Activated naive CD4-positive, alpha-beta T cell (primary cell): ENCODE measurements at places on chromosomes 1 and 21.

GRCh38 chr1:98045767-98046641, 125.2 kb upstream of the DPYD start:
- DNase-seq = peak; percentile 7

GRCh38 chr1:53735681-53736080, 3.3 kb downstream of the GLIS1 start:
- no peak for DNase-seq

- no peak for DNase-seq
These were observed 114.5 kb downstream of the LRRC40 start for GRCh38 chr1:70090875-70091274.

DNA sequence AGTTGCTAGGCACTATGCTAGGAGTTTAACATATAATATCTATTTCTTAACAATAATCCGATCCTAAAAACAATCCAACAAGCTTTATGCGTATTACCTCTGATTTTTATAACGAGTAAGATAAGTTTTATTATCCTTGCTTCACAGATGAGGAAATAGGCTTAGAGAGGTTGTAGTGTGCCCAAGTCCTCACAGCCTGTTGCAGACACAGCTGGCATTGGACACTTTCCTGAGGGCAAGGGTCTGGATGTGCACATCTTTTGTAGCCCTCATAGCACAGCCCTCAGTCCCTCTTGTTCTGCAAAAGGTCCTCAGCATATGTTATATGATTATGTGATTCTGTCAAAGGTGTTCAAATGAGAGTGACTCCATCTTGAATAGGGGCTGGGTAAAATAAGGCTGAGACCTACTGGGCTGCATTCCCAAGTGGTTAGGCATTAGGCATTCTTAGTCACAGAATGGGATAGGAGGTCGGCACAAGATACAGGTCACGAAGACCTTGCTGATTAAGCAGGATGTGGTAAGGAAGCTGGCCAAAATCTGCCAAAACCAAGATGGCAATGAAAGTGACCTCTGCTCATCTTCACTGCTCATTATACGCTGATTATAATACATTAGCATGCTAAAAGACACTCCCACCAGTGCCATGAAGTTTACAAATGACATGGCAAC, 75.7 kb upstream of the F3 start:
- no peak for DNase-seq

DNA sequence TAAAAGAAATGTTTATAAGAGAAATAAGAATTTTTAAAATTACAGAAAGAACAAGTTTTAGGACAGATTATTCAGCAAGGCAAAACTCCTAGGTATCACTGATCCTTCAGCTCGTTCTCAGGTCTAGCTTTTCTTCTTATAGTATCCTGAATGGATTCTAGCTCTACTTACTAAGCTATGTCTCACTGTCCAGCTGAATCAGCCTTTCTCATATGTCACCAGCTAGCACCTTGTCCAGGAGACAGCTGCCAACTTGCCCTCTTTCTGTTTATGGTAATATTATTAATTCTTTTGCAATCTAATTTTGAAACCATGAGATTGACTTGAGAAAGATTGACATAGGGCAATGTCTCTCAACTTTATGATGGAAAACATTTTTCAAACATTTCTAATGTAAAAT, 159.9 kb downstream of the LYPLAL1 start:
- DNase-seq = no peak

DNA sequence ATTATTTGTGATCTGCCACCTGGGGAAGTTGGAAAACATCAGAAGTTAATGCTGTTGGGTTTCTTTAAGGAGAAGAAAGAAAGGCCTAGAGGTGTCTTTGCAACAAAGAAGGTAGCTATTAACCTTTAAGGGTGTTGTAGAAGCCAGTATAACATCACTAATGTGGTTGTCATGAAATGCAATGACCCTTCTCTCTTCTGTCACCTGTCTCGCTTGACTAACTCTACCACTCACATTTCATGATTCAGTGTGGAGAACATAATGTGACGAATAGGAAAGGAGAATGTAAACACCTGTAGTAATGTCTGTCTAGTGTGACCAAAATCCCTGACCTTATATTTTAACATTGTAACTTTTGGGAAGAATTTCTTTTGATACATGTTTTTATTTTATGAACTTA, 211.7 kb upstream of the UBE2U start:
- no peak for DNase-seq

DNA sequence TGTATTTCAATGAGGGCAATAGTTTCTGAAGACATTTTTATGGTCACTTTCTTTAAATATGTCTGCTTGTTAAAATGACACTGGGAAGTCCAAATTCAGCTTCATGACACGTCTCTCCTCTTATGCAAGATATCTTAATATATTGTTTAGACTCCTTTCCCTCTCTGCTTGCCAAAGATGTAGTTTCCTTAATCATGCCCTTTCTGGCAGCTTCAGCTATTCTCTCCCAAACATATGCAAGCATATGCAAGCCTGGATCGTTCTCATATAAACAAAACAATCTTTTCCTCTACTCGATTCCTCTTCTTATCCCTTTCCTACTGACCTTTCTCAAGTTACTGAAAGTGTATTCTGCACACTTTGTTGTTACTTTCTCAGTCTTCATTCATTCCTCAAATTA, 372.2 kb downstream of the PTBP2 start:
- DNase-seq = no peak

DNA sequence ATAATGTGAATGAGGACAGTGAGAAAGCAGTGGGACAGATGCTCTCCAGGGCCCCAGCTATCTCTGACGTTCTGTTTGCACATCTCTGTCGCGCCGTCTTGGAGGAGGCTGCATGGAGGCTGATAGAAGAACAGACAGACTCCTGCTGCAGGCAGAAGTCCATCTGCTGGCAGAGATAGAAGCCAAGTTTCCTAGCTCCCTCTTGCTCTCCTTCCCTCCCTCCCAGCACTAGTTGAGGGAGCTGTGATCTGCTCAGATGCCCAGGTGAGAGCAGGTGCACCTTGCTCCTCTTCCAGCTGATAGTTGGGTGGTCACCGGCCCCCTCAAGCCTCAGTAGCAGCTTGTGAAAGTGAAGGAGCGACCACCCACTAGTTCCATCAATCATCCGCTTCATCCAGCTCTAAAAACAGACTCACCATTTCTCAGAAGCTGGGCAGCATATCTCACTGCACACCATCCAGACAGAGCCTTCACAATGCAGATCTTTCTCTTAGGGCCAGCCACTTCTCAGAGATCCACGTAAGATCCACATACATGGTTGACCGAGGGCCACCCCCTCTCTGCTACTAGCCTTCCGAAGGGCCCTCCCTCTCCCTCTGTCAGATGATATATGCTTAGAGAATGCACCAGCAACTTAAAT, 12.9 kb downstream of the LRRN2 start:
- DNase-seq = no peak

DNA sequence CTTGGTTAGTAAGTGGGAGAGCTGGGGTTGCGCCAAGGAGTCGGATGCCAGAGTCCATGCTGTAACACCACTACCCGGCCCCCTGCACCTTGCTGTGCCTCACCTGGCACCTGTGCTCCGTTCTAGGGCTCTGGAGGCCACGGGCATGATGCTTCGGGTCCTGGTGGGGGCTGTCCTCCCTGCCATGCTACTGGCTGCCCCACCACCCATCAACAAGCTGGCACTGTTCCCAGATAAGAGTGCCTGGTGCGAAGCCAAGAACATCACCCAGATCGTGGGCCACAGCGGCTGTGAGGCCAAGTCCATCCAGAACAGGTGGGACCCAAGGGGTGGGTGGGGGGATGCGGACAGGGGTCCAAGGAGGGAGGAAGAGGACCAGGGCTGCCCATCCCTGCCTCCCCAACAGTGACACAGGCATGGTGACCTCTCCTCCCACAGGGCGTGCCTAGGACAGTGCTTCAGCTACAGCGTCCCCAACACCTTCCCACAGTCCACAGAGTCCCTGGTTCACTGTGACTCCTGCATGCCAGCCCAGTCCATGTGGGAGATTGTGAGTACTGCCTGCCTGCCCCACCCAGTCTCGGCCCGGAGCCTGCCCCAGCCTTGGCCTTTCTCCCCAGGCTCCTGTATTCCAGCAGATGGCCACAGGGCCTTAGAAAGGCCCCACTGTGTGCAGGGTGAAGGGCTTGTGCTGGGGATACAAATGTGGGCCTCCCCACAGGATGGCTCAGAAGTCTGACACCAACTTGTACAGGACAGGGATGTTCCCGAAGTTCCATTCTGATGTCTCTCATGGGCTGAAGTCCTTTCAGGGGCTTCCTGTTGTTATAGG, 9.6 kb upstream of the HTR6 start:
- no peak for DNase-seq

GRCh38 chr21:38306433-38307141, 49.8 kb downstream of the KCNJ15 start:
- DNase-seq = no peak

- DNase-seq = no peak
These were observed 7.5 kb downstream of the RBM15 start for GRCh38 chr1:110346690-110347089.

DNA sequence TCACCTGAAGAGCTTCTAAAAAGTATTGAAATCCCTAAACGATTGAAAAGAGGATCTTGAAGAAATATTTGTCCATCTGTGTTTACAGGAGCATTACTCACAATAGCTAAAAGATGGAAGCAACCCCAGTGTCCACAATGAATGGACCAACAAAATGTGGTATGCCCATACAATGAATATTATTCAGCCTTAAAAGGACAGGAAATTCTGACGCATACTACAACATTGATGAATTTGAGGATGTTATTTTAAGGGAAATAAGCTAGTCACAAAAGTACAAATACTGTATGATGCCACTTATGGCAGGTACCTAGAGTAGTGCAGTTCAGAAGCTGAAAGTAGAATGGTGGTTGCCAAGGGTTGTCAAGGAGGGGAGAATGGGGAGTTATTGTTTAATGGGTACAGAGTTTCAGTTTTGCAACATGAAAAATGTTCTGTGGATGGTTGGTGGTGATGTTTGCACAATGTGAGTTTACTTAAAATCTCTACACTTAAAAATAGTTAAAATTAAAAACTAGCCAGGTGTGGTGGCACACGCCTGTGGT, 37.1 kb upstream of the GADD45A start:
- no peak for DNase-seq

- DNase-seq = no peak
These were observed 68.5 kb upstream of the ZBTB18 start for GRCh38 chr1:243982447-243983018.

DNA sequence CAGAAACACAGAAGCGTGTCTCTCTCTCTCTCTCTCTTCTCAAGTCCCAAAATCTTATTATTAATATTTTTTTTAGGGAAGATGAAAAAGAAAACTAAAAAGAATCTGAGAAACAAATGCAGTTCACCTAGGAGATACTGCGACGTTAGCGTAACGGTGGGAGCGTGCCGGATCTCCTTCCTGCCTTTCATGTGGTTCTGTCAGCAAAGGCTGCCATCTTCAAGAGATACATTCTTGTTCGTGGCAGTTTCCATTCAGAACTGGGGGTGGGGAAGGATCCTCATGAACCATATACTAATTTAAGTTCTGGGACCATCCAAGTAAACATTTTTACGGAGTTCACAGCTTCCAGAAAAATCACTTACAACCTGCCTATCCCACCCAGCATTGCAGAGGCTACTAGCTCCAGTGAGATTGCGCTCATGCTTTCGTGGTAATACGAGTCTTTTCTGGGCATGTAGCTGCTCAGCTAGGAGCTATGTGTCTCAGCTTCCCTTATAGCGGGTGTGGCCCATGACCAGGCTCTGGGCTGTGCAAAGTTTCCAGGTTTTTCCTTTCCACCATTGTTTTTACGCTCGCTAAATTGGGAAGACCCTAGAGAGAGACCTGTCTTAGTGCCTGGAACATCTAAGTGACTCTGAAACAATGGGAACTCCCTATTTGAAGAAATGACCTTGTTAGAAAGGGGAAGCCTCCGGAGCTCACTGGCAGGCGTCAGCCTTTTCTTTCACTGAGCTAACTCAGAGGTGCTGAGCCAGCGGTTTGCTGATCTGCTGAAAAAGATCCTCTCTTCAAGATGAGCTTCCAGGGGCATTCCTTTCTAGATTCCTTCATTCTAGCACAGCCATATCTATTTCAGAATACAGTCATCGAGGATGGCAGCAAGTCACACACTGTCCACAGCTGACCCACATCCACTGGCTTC, 17.3 kb downstream of the SLAMF1 start:
- DNase-seq = peak; percentile 56

GRCh38 chr1:232398823-232399222, 231.1 kb downstream of the SIPA1L2 start:
- DNase-seq = no peak

DNA sequence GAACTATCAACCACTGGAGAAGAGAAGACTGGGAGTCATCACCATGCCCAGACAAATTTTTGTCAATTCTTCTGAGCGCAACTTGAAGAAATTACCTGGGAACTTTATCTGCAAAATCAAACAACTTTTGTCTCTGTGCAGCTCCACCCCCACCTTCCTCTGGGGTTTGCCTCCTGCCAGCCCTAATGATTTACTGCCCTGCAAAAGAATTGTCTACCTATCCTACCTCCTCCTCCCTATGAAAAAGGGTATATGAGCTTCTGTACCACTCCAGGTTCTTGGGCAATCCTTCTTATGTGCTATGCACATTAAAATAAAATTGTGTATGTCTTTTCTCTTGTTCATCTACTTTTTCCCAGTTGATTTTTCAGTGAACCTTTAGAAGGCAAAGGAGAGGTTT, 191.9 kb downstream of the URB2 start:
- DNase-seq = no peak

- DNase-seq = no peak
These were observed 9.6 kb upstream of the IL20 start for GRCh38 chr1:206855859-206856258.

DNA sequence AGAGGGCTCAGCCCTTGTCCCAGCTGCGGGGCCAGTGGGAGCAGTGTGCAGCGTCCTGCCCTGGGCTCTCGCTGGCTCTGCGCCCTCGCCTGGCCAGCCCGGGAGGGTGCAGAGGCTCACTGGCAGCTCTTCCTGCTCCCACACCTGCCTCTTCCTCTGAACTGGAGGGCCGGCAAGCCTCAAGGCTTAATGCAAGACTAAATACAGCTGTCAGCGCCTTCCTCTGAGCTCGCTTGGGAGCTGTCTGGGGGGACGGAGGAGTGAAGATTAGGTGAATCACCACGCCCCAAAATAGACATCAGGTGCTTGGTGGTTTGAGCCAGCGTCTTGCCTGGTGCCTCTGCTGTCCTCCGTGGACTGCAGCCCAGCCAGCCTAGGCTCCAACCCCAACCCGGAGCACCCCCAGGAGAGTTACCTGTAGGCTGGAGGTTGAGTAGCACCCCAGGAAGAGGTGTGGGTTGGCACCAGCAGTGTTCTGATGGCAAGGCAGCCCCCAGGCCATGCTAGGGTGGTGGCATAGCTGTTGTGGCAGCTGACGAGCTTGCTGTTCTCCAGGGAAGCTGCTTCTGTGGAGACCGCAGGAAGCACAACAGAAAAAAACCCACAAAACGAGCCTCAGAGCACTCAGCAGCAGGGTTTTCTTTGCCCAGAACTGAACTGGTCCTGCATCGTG, 36.9 kb downstream of the UMODL1 start:
- DNase-seq = peak; percentile 11

DNA sequence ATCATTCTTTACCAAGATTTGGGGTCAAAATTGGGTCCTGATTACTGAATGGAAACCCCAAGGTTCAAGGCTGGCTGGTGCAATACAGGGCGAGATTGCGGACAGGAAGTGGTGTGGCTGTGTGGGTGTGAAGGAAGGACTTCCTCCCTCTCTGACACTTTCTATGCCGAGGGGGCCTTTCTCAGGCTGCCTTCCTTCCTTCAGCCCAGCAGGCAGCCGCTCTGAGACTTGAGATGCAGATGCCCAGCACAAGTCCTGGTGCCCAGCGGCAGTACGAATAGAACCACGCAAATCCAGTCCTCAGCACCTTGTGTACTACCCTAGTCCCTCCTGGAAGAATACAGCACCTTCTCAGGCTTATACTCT, 16.3 kb downstream of the BATF3 start:
- no peak for DNase-seq

GRCh38 chr1:184861755-184862336, 107.2 kb upstream of the EDEM3 start:
- DNase-seq = no peak

- no peak for DNase-seq
These were observed 315.4 kb downstream of the ADGRL2 start for GRCh38 chr1:82116105-82116504.
